ENCODE measurements at places on chromosomes 2 and 18.

GRCh38 chr2:239375278-239376061 lies 25.4 kb downstream of the HDAC4 start:
- DNase-seq, result no peak

GRCh38 chr18:75267643-75268363 lies 57.2 kb downstream of the TSHZ1 start:
- no peak for DNase-seq

DNA sequence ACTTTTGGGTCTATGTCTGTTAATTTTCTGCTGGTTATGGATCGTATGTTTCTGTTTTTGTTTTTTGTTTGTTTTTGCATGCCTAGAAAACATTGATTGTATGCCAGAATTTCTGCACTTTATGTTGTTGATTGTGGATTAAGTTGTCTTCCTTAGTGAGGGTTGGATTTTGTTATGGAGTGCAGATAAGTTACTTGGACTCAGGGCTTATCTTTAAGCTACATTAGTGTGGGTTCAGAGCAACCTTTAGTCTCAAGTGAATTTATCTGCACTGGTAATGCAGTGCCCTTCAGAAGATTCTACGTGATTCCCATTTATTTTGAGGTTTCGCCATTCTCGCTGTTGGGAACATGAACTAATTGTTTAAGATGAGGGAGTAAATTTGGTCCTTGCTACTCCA lies 32.9 kb downstream of the UBR3 start:
- no peak for DNase-seq

- DNase-seq, result no peak
These were observed 142.9 kb upstream of the ZSWIM2 start for GRCh38 chr2:186991766-186992417.

- DNase-seq, result no peak
These were observed 579 bp downstream of the MAT2A start for GRCh38 chr2:85539361-85540132.

- no peak for DNase-seq
These were observed 134.4 kb downstream of the FIGN start for GRCh38 chr2:163601377-163601776.

DNA sequence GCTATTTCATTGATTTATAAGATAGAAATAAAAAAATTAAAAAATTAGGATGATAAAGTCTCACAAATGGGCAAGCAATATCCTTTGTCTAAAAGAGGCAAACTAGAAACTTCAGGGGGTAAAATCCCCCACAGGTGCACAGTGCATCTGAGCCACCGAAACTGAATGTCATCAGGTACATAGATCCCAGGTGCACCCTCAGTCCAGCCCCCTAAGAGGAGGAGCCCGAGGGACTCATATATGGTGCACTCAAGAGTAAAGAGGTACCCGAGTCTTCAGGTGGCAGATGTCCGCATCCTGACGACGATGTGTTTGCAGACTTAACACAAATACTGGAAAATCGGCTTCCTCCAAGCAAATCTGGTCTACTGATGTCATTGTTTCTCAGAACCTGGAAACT lies 11.3 kb downstream of the QPCT start:
- no peak for DNase-seq

DNA sequence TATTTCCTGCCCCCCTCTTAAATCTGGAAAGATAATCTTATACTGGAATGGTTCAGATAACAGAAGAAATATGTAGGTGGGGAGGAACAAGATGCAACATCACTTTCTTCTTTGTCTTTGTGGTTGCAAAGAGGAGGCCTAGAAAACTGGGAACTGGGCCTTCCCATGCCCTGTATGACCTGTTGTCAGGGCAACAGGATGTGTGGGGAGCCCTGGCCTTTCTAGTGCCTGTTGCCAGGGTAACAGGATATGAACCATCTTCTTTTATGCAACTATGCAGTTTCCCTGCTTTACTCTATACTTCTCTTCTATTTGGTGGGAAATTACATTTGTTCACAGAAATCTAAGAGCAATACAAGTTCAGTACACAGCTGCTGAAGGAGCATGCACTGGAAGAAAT lies 79.8 kb upstream of the PDE1A start:
- no peak for DNase-seq

- DNase-seq, result no peak
These were observed 124.9 kb downstream of the NRP2 start for GRCh38 chr2:205807229-205807628.

DNA sequence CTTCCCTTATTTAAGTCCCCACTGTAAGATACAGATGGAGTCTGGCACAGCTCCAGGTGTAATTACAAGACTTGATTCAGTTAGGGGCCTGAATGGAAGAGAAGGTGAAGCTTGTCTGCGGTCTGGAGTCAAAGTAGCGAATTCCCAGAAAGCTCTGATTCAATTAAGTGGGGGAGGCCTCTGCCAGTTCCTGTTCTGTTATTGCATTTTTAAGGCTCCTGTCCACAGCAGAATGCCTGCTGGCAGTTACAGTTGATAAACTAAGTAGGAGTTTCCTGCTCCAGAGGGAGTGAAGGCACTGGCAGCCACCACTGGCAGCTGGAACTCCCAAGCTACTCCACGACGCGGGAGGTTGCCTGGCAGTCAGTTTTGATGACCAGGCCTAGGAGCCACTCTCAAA lies 181.1 kb downstream of the SOCS6 start:
- DNase-seq, result no peak

DNA sequence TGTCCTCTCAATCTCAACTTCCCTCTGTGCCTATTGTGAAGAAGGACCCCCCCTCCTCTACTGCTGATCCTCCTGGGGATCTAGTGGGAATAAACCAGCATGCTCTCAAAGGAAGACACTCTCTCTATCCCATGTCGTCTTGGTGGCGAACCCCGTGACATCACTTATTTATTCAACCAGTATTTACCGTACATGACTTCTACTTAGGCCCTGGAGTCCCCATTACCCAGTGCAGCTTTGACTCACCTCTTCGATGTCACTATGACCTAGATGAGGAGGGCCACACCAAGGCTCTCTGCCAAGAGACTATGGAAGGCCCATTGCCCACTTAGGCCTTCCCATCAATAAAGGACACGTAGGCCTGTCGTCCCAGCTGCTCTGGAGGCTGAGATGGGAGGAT lies 16.7 kb downstream of the ASPRV1 start:
- DNase-seq, result no peak

- DNase-seq, result no peak
These were observed 11.1 kb upstream of the CABYR start for GRCh38 chr18:24127735-24128134.

DNA sequence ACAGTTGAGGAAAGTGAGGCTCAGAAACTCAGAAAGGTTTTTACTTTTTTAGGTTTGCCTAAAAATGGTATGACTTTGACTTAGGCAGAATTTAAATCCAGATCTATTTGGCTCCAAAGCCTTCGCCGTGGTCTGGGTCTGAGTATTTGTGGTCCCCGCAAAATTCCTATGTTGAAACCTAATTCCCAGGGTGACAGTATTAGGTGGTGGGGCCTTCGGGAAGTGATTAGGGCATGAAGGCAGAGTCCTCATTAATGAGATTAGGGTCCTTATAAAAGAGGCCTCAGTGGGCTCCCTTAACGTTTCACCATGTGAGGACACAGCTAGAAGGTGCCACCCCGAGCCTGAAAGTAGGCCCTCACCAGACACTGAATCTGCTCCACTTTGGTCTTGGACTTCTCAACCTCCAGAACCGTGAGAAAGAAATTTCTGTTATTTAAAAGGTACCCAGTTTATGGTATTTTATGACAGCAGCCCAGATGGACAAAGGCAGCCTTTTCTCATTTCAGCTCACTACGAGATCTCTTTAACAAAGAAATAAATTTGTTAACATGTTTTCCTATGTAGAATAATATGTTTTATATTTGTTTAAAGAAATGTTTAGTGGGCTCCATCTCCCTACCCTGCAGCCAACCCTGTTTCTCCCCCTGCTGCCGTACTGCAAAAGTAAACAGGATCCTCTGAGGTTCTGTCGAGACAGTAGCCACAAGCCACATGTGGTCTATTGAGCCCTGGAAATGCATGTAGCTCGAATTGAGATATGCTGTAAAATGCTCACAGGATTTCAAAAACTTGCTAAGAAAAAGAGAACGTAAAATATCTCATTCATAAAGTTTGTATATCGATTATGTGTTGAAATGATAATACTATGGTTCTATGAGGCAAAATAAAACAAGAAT lies 80.6 kb downstream of the MOGAT1 start:
- no peak for DNase-seq

GRCh38 chr2:136408795-136409194 lies 290.8 kb upstream of the CXCR4 start:
- DNase-seq, result no peak

DNA sequence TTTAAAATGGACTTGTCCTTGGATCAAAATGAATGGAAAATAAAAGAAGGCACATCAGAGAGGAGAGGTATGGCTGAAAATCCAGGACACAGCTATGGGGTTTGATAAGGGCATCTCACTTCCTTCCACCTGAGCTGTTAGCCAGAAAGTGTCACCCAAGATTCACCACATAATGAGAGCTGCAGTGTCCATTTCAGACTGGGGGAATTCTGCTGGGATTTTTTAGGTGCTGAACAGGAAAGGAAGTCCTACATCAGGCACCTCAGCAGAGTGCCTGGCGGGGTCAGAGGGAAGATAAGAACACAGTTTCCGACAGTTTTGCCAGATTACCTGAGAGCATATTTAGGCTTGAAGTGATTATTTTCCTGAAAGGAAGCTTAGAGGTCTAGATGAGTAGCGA lies 187.6 kb upstream of the HNMT start:
- DNase-seq, result no peak

- no peak for DNase-seq
These were observed 63.4 kb downstream of the MYO5B start for GRCh38 chr18:50131591-50131990.

GRCh38 chr2:178845566-178846457 lies 38.6 kb upstream of the TTN start:
- no peak for DNase-seq

DNA sequence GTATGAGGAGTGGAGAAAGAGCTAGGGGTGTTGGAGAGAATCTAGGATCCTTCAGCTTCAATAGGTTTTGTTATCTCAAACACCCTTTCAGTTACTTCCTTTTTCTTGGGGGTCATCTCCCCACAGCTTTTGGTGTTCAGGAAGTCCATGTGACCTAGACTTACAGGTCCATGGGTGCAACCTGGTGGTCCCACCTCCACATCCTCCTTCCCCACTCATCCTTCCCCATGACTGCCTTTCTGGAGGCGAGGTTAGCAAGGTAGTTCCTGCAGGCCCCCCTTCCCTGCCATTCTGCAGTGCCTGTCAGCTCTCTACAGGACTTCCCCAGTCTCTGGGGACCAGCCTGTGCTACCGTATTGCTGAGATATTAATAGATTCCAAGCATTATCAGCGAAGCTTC lies 107.6 kb downstream of the TMEM17 start:
- DNase-seq, result no peak

GRCh38 chr18:8765783-8766463 lies 60.6 kb downstream of the MTCL1 start:
- DNase-seq, result no peak

GRCh38 chr18:8996771-8997432 lies 105.6 kb upstream of the NDUFV2 start:
- no peak for DNase-seq

DNA sequence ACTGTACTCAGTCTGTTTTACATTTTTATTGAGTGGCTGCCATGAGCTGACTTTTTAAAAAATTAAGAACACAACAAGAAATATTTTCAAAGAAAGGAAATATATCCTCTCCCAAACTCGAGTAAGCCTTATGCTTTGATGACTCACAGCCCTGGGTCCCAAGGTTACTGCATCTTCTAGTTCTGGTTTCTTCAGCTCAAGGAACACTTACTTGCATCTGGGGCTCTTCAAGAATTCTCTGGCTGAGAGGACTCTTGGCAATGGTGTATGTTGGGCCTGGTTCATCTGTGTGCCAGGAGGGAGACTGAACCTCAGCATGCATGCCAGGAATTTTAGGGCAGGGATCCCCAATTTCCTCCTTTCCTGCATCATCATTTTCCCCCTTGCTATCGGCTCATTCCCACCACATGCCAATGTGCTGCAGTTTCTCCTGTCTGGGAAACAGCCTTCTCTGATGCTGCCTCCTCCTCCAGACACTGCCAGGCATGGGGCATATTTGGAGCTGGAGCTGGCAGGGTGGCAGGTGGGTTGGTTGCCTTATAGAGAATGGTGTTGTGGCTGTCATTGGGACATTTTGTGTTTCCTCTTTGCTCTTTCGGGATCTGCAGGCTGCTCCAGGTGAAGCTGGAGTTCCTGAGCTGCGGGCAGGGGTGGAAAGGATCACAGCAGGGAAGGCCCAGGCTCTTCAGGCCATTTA lies 192.2 kb upstream of the HS6ST1 start:
- DNase-seq, result no peak

DNA sequence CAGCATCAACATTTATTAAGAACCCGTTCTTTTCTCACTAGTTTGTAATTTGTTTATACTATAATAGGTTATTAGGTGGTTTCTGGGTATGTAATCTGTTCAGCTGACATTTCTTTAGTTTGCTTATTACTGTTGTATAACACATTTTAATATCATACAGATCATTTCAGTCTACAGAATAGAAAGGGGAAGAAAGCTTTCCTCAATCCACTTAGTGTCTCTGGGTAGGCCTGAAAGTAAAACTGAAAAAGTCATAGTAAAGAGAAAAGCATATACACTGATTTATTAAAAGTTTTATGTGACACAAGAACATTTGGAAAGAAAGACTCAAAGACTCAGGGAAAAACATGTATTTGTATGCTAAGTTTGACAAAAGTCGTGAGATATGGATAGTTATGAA lies 16.8 kb upstream of the KCNJ3 start:
- DNase-seq, result no peak

- no peak for DNase-seq
These were observed 71.5 kb downstream of the OSBPL6 start for GRCh38 chr2:178265851-178266250.

- no peak for DNase-seq
These were observed 145.6 kb downstream of the TGIF1 start for GRCh38 chr18:3595369-3596273.

DNA sequence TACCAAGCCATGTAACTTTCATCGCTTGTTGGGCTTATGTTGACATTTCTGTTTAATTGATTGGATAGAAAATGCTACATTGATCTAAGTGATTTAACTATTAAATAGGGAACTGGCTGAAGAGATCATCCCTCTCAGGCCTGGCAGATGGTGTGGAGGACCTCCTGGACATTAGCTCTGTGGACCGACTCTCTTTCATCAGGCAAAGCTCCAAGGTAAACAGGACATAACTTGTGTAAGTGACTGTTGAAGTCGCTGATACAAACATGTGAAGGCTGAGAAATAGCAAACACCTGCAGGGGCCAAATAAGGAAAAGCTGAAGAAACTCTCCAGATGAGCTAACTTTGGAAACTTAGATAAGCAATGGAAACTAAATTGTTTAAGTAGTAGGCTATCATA lies 68.8 kb downstream of the UNC80 start:
- no peak for DNase-seq
